A549 treated with Mapracorat at 1 μM for 4 hours (cell line): ENCODE measurements at places on chromosomes 7 and 10. TPM values are rescaled to one million over a fixed set of nuclear protein-coding genes. Genes with fewer than 3 reads are reported as not detected.

Gene RABGEF1
- 24.0 to 27.2 TPM (median 26.1 TPM) in 5 replicates for total RNA-seq

Gene CDNF
- 1.1 to 1.4 TPM (median 1.3 TPM) in 5 replicates for total RNA-seq

Gene KIF11
- 30.2 to 37.4 TPM (median 35.0 TPM) in 5 replicates for total RNA-seq

Gene SPDYE2B
- not detected in 5 replicates for total RNA-seq

Gene KLHL7
- 20.9 to 24.8 TPM (median 23.4 TPM) in 5 replicates for total RNA-seq

Gene HOXA5
- 3.4 to 6.8 TPM (median 5.8 TPM) in 5 replicates for total RNA-seq

Gene GLI3
- total RNA-seq = 0.06 to 0.24 TPM (median 0.17 TPM) in 5 replicates

Gene CRYGN
- total RNA-seq = not detected in 5 replicates

Gene CSGALNACT2
- 9.9 to 13.5 TPM (median 13.3 TPM) in 5 replicates for total RNA-seq

Gene SPACDR
- total RNA-seq = 0.48 to 0.94 TPM (median 0.89 TPM) in 5 replicates

Gene SPDYE18
- total RNA-seq = 0.17 to 0.28 TPM (median 0.19 TPM) in 3 of 5 replicates, not detected in the others

Gene MSMB
- total RNA-seq = 0.63 TPM in 1 of 5 replicates, not detected in the others

Gene PIP
- 0.36 to 0.48 TPM (median 0.36 TPM) in 3 of 5 replicates, not detected in the others for total RNA-seq

Gene GRM3
- total RNA-seq = not detected in 5 replicates

Gene NUTM2E
- 0.08 to 0.33 TPM (median 0.24 TPM) in 5 replicates for total RNA-seq

Gene DENND2A
- total RNA-seq = 0.41 to 1.0 TPM (median 0.55 TPM) in 5 replicates

Gene CRTAC1
- total RNA-seq = 0.74 to 1.4 TPM (median 1.1 TPM) in 5 replicates

Gene AUTS2
- 2.6 to 5.5 TPM (median 3.6 TPM) in 5 replicates for total RNA-seq

Gene ALOX5
- total RNA-seq = 0.25 to 0.83 TPM (median 0.36 TPM) in 5 replicates

Gene AGBL3
- 0.59 to 1.9 TPM (median 1.5 TPM) in 5 replicates for total RNA-seq

Gene TMEM130
- 0.27 to 0.59 TPM (median 0.37 TPM) in 5 replicates for total RNA-seq

Gene ADRB1
- total RNA-seq = 0.75 to 1.4 TPM (median 1.2 TPM) in 5 replicates

Gene CCDC136
- 1.4 to 2.2 TPM (median 2.0 TPM) in 5 replicates for total RNA-seq

Gene KEL
- not detected in 5 replicates for total RNA-seq

Gene HMX3
- total RNA-seq = not detected in 5 replicates

Gene AKR1D1
- not detected in 5 replicates for total RNA-seq

Gene AFAP1L2
- total RNA-seq = 19.2 to 25.5 TPM (median 21.7 TPM) in 5 replicates

Gene TLX1
- total RNA-seq = not detected in 5 replicates

Gene SNX10
- total RNA-seq = 3.8 to 5.4 TPM (median 4.8 TPM) in 5 replicates

Gene GPR15LG
- not detected in 5 replicates for total RNA-seq

Gene SP4
- 0.83 to 1.4 TPM (median 0.94 TPM) in 5 replicates for total RNA-seq

Gene FAM237B
- total RNA-seq = 0.04 to 0.06 TPM in 2 of 5 replicates, not detected in the others

Gene ELFN1
- total RNA-seq = 0.23 to 0.49 TPM (median 0.30 TPM) in 5 replicates

Gene AGAP6
- total RNA-seq = 7.3 to 10.0 TPM (median 8.6 TPM) in 5 replicates

Gene TAS2R16
- not detected in 5 replicates for total RNA-seq

Gene CLRN3
- total RNA-seq = not detected in 5 replicates

Gene YWHAG
- total RNA-seq = 207 to 235 TPM (median 221 TPM) in 5 replicates

Gene HERC4
- 25.6 to 30.6 TPM (median 29.3 TPM) in 5 replicates for total RNA-seq

Gene CTBP2
- 98.8 to 118 TPM (median 114 TPM) in 5 replicates for total RNA-seq

Gene MBL2
- not detected in 5 replicates for total RNA-seq

Gene CLCN1
- total RNA-seq = 0.05 to 0.37 TPM in 2 of 5 replicates, not detected in the others

Gene MYPN
- total RNA-seq = 2.2 to 3.0 TPM (median 2.3 TPM) in 5 replicates

Gene SHH
- 0.35 to 0.96 TPM (median 0.69 TPM) in 5 replicates for total RNA-seq

Gene BEND7
- 7.3 to 10.7 TPM (median 10.4 TPM) in 5 replicates for total RNA-seq

Gene ACSL5
- 0.13 to 0.27 TPM (median 0.19 TPM) in 5 replicates for total RNA-seq

Gene CYP2W1
- total RNA-seq = 0.10 TPM in 1 of 5 replicates, not detected in the others

Gene SPDYE6
- total RNA-seq = not detected in 5 replicates

Gene SEMA4G
- 6.6 to 9.3 TPM (median 8.9 TPM) in 5 replicates for total RNA-seq

Gene CPN1
- 0.15 to 0.45 TPM (median 0.35 TPM) in 5 replicates for total RNA-seq

Gene PAPSS2
- 17.3 to 22.2 TPM (median 21.2 TPM) in 5 replicates for total RNA-seq

Gene FGL2
- total RNA-seq = not detected in 5 replicates

Gene SORCS1
- total RNA-seq = not detected in 5 replicates

Gene CDC14C
- total RNA-seq = not detected in 5 replicates

Gene TSPAN33
- 4.8 to 6.9 TPM (median 6.3 TPM) in 5 replicates for total RNA-seq

Gene CALY
- total RNA-seq = 0.33 to 1.6 TPM (median 0.74 TPM) in 5 replicates

Gene CPA5
- total RNA-seq = not detected in 5 replicates

Gene HIPK2
- total RNA-seq = 26.0 to 41.4 TPM (median 35.1 TPM) in 5 replicates

Gene GDF2
- total RNA-seq = not detected in 5 replicates

Gene CC2D2B
- total RNA-seq = 0.76 TPM in 1 of 5 replicates, not detected in the others
